Epithelial cell of prostate (primary cell): ENCODE measurements at places on chromosomes 6 and 20.

- DNase-seq, result no peak
These were observed 26.1 kb upstream of the NEDD9 start for GRCh38 chr6:11258260-11259237.

GRCh38 chr6:140774080-140774505, 1358.6 kb upstream of the GJE1 start:
- DNase-seq, result peak; percentile 36

GRCh38 chr6:131694832-131695426, 6.3 kb downstream of the OR2A4 start:
- no peak for DNase-seq

GRCh38 chr6:70557998-70558397, 8.7 kb upstream of the SDHAF4 start:
- no peak for DNase-seq

GRCh38 chr20:9488063-9488462, 26.3 kb upstream of the LAMP5 start:
- DNase-seq, result no peak

GRCh38 chr6:44478158-44478557, 90.7 kb downstream of the CDC5L start:
- no peak for DNase-seq

- DNase-seq, result no peak
These were observed 701 bp downstream of the RFX6 start for GRCh38 chr6:116877743-116878142.

GRCh38 chr20:1493536-1493935, 2.3 kb upstream of the SIRPB2 start:
- no peak for DNase-seq

- no peak for DNase-seq
These were observed 15.7 kb downstream of the ADISSP start for GRCh38 chr20:3751675-3752385.

DNA sequence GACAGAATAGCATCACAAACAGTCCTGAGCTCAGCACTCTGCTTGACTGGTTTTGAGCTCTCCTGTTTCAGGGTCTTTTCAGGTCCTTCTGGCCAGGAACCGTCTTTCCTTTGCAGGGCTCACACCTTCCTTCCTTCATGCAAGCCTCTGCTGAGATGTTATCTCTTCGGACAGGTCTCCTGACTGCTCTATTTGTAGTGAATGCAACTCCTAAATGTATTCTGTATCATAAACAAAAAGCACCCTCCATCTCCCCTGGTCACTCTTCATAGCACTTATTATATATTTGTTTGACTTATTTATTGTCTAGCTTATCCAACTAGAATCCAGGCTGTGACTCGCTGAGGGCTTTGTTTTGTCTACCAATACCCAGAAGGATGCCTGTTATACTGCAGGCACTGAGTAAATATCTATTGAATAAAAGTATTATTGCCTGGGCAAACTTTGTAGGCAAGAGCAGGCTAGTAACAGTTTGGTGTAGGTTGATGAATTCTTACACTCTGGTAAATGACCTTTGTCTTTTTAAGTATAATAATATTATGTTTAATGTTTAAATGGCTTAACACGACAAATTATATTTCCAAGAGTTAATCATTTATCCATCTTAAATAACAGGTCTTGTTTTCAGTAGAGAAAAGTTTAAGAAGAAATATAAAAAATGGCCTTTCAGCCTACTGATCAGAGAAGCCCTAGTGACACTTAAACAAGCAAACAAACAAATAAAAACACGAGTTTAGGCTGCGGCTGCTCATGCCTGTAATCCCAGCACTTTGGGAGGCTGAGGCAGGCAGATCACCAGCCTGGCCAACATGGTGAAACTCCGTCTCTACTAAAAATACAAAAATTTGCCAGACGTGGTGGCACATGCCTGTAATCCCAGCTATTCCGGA, 199.7 kb downstream of the BCAS1 start:
- no peak for DNase-seq

GRCh38 chr6:136095986-136096385, 154.1 kb downstream of the MTFR2 start:
- no peak for DNase-seq

GRCh38 chr6:46850792-46851191, 57.6 kb downstream of the MEP1A start:
- DNase-seq, result no peak

GRCh38 chr6:111709201-111709600, 103.5 kb upstream of the TRAF3IP2 start:
- no peak for DNase-seq

DNA sequence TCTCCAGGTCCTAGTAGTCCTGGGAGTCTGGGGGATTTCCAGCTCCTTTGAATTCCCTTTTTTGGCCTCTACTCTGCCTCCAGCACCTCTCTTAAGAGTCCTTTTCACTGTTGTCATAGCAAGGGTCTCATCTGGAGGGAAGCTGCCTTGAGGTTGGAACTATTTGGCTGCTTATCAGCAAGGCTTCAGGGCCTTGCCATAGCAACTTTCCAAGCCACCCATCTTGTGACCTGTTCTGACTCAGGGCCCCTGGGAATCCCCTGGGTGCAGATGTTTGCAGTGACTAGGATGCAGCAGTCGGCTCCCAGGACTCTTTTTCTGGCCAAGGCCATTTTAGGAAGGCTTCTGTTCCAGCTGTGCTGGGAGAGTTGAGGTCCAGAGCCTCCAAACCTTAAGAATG, 12.4 kb downstream of the PKIG start:
- DNase-seq, result no peak

DNA sequence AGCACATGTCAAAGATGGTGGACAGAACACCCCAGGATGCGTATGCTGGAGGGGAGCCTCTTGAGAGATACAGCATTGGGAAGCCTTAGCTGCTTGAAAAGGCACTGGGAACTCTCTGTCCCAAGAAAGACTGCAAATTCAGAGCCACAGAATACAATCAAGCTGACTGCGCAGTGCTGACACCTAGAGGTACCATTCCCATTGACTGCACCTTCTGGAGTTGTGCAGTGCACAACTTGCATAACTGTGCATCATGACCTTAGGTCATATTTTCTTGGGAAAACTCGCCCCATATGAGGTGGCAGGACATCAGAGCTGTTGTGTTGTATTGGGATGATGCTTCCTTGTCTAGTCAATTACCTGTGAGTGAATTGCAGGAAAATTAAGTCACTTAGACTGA, 646.5 kb upstream of the NOX3 start:
- DNase-seq, result no peak

- DNase-seq, result no peak
These were observed 26.4 kb downstream of the ARMC2 start for GRCh38 chr6:108874470-108875160.

- DNase-seq, result no peak
These were observed 173.1 kb downstream of the CLVS2 start for GRCh38 chr6:123168892-123169773.

- no peak for DNase-seq
These were observed 19.2 kb upstream of the GLP1R start for GRCh38 chr6:39029156-39030011.

DNA sequence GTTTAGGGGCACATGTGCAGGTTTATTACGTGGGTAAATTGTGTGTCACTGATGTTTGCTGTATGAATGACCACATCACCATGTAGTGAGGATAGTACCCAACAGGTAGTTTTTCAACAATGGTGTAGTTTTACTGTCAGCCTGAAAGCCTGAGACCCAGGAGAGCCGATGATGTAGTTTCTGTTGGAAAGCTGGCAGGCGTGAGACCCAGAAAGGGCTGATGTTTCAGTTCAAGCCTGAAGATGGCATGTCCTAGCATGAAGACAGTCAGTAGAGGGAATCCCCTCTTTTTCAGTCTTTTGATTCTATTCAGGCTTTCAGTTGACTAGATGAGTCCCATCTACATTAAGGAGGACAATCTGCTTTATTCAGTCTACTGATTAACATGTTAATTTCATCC, 96.7 kb downstream of the KLHL32 start:
- no peak for DNase-seq

- DNase-seq, result no peak
These were observed 65.1 kb downstream of the REV3L start for GRCh38 chr6:111417946-111418345.

- DNase-seq, result no peak
These were observed 70.2 kb downstream of the RIN2 start for GRCh38 chr20:19828232-19828631.

GRCh38 chr6:68628161-68628560, 6.9 kb upstream of the ADGRB3 start:
- no peak for DNase-seq

- no peak for DNase-seq
These were observed 7.2 kb upstream of the SDC4 start for GRCh38 chr20:45355209-45356084.

GRCh38 chr20:2151858-2152281, 50.2 kb downstream of the STK35 start:
- no peak for DNase-seq

DNA sequence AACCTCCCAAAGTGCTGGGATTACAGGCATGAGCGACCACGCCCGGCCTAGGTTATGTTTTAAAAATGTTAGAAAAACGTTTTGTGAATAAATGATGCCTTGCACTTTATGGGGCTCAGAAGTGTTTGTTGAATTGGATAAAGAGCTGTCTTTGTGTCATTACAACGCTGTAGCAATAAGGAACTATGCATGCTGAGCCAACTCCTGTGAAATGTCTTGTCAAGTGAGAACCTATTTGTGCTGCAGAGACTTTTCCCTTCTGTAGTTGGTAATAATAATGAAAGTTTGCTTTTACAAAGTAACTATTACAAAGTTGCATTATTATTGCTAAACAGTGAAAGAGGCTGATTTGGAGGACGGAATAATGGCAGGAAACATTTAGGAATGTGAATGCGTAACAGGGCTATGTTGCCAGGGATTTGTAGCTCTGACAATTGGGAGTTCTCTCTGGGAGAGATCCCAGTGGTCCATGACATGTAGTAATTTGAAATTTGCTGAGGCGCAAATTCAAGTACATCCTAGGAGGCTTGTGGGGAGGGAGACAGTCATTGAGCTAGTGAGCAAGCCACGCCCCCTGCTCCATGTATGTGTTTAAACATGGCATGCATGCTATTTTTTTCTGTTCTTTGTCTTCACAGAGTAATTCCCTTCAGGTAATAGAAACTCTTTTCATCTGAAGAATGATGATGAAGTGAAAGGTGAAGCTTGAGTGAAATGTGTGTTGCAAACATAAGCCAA, 16.8 kb upstream of the BICRAL start:
- DNase-seq, result no peak

DNA sequence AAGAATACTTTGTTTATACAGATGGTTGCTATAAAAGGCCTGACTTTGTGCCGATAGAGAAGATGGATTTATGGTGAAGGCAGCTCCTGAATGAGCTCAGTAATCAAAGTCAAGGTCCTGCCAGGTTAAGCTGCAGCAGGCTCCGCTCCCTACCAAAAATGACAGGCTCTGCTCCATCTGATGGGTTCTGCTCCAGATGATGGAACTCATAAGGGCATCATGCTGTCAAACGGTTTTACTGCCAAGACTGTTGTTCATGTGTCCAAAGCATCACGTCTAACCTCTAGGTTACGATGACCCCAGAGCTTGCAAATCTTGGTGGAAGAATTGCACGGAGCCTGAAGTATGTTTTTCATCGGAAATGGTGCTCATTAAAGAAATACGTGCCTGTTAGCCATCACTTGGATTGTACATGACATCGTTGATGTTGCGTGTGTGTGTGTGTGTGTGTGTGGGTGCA, 19.2 kb upstream of the PTGIS start:
- no peak for DNase-seq

DNA sequence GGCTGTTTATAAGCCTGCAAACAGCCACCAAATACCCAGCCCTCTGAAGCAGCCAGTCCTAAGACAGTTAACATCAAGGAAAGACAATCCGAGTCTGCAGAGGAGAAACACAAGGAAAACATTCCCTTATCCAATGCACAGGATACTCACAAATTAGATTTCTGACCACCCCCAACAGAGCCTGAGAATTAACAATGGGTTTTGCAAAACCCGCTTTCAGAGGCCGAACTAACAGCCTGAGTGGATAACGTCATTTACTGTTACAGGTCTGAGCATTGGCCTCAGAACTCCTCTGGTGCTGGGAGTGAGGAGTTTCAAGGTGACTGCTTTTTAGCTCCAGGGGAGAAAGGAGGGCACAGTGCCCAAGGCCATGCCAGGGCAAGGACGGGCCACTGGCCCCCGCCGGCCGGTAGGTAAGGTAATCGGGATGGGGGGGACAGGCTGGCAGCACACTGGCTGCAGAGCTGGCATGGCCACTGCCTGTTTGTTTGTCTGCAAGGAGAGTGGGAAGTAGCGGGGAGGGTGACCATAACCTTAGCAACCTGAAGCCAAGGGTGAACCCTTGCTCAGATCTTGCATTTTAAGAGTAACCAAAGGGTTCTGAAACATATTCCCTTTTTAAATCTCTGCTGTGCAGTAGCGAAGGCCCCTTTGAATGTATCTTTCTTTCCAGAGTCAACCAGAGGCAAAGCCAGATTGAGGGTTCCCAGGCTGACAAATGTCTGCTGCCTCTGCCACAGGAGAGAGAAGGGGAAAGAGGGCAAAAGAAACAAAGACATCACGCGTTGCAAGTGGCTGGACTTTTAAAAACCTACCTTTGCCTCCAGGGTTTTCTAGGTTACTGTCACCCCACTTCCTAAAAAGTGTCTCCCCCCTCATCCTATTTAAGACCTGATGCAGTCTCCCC, 3.9 kb downstream of the ZMYND8 start:
- DNase-seq, result no peak

DNA sequence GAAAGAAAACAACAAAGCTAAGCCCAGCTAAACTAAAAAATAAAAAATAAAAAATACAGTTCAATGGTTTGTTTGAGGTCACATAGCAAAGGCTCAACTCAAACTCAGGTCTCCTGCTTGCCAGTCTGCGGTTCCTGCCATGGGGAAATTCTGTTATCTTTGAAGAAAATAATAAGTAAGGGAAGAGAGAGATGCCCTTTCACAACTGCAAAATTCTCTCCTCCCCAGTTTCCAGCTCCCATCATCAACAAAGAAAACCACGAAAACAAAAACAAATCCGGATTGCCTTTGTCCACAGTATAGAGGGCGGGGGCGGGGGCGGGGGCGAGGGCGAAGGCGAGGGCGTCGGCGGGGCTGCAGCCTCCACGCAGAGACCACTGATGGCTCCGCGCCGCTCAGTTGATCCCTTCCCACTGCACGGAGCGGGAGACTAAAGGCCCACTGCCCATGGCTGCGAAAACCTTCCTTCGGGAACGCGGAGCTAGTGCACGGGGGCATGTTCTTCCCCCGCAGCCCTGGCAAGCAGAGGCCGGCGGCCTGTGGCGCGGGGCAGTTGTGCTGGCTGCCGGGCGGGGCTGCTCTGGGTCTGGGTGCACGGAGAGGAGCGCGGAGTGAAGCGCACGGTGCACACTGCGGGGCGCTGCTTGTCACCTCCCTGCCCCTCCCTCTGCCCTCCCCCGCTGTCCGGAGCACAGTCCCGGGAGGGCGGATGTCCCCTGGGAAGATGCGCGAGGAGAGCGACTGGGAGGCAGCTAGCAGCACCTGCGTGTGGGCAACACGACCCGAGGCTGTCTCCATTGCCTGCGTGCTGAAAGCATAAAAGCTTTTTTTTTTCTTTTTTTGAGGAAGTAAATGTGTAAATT, 54.1 kb upstream of the TPD52L1 start:
- no peak for DNase-seq

DNA sequence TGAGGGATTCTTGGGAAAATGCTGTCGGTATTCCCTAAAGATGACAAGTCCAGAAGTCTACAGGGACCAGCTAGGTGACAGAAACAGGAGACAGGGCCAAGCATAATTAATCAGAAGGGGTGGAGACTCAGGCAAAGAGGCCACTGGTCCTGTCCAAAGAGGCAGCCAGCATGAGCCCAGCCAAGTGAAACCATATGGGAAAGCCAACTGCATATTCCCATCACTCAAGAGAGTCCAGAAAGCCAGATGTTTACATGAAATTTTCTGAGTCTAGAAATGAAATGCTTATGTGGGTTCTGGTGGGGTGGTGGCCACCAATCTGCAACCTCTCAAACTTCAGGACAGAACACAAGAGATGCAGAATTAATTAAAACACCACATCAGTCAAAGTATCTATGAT, 74.3 kb downstream of the ANKRD60 start:
- no peak for DNase-seq
